Renal cortex interstitium (tissue), 15 donors: ENCODE measurements at places on chromosomes 6 and 20.

- no peak for DNase-seq
Observed at GRCh38 chr20:43571771-43572170, 12.9 kb downstream of the SGK2 start.

DNA sequence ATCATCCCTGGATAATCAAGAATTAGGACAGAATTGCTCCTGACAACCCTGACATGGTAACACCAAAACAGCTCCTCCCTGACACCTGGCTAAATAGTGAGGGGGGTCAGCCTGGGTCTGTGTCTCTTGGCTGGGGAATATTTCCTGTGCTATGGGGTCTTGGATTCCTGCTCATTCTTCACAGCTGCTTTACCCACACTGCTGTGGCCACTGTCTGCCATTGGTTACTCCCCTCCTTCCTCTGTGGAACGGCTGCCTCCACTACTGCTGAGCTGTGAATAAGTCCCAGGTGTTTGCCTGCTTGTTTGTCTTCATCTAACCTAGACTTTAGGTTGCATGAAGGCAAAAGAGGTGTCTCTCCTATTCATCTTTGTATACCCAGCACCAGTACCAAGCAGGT, 33.9 kb upstream of the TXLNB start:
- DNase-seq: no peak

GRCh38 chr6:121105461-121105860, 228.8 kb downstream of the TBC1D32 start:
- DNase-seq: no peak

DNA sequence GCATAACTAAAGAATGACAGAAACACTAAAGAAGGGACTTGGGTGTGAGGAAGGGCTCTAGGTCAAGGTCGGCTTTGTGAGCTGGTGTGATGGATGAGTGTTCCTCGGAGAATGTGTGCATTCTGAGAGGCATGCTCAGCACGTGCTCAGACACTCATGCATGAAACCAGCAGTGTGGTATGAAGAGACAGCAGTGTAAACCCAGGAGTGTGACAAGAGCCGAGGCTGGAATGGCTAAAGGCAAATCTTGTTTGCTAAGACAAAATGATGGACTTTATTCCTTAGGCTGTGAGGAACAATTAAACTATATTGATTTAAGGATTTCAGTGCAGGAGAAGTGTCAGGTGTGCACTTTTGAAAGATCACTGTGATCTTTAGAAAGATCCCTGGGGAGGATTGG, 107.4 kb upstream of the MAP7 start:
- DNase-seq: no peak

DNA sequence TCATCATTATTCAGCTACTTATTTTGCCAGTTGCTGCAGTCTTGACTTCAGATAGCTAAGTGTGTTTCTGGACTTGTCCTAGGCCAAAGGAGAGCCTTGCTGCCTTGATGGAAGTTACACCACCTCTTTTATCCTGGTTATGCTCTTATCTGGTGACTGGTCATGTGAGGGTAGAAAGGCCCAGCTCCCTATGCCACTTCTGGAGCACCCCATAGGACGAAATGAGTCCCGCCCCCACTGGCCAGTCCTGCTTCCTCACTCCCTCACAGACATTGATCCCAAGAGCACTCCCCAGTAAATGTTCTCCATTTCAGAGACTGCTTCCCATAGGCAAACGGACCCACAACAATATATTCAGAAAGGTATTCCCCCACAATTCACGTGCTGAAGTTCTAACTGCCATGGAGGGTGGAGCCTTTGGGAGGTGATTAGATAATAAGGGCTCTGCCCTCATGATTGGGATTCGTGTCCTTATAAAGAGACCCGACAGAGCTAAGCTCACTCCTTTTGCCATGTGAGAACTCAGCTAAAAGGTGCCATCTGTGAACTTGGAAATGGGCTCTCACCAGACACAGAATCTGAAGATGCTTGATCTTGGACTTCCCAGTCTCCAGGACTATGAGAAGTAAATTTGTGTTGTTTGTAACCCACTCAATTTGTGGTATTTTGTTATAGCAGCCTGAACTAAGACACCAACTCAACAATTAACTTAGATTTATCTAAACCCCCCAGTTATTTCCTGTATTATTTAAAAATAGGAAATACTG, 21.5 kb upstream of the ELOVL2 start:
- DNase-seq: no peak

GRCh38 chr6:2976571-2977085, 5.3 kb upstream of the SERPINB6 start:
- DNase-seq: no peak

DNA sequence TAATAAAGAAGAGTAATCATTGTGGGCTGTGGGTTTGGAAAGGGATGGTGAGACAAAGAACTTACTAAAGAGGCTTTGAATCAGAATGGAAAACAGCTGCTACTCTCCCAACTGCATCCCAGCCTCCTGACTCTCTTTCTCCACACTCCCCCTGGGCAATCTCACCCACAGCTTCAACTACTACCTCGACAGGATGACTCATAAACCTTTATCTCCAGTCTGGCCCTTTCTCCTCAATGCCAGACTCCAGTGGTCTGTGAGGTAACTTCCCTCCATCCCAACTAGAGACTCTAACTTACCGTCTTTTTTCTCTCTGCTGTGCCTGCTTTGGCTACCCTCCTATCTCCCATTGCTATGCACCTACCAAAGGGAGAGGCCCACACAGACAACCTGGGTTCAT, 135.3 kb upstream of the RREB1 start:
- no peak for DNase-seq

- DNase-seq: no peak
Observed at GRCh38 chr6:144922120-144922722, 637.1 kb downstream of the UTRN start.

DNA sequence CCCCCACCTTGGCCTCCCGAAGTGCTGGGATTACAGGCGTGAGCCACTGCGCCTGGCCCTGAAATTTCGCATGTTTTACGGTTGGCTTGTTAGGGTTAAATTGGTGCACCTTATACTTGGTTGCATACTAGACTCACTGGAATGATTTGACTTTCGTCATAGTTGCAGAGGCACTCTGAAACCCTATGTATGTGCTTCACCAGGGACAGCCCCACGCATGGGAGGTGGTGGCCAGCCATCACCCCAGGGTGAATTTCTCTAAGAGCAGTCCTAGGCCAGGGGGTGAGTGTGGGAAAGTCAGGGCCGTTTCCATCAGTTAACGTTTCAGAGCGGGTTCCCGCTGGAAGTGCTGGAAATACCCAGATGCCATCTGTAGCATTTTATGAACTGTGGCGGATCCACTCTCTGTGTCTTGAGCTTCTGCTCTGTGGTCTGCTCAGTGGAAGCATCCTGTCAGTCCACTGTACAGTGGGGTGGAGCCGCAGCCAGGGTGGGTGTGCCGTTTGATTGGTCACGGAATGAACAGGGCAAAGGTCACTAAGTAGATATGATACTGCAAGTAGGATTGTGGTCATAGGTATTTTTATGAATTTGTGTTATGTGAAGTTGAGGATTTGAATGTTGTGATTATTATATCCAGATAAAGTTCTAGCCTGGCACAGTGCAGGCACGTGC, 13.2 kb downstream of the DNAJC5 start:
- no peak for DNase-seq

DNA sequence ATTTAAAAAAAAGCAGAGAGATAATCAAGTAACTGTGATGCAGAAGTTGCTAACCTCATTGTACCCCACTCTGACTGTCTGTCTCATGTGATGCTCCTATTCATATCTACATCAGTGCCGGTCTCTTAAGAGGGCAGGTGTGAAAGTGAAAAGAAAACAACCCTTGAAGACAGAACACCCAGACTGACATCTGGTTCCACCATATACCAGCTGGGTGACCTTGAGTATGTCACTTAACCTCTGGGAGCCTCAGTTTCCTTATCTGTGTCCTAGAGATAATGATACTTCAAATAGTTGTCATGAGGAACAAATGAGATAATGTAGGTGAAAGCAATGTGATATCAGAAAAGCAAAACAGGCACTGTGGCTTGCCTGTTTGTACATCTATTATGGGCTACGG, 426.8 kb upstream of the SOX4 start:
- no peak for DNase-seq

GRCh38 chr6:164011321-164011720, 596.8 kb downstream of the QKI start:
- no peak for DNase-seq

DNA sequence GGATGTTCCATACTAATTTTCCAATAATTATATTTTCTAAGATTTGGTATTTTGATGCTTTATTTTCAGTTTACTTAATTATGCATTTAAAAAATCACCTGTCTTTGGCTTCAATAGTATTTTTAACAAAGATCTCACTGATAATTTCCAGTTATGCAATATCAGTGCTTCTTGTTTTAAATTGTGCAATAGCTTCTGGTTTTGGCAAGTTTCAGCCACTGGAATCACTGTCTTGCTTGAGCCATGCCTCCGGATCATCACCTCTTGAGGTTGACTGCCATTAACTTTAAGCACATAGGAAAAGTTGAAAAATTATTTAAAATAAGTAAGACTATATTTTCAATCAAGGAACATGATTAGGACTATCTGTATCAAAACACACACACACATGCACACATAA, 1242.1 kb downstream of the HACE1 start:
- DNase-seq: no peak

- no peak for DNase-seq
Observed at GRCh38 chr20:17863577-17864292, 104.9 kb downstream of the SNX5 start.

DNA sequence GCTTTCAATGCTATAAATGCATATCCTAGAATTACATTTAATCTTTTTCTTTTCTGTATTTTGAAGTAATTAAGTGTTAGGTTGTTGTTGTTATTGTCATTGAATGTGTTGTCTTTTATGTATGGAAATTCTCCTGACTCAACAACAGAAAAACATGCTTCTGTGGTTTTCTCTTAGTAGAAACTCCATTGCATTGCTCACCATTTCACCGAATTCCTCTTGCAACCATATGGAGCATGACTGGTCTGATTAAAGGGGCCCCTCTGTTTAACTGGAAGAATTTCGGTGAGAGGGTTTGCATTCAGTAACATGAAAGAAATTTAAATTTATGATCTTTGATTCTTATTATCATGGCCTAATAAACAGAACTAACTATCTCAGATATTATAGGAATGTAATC, 454.3 kb upstream of the JARID2 start:
- no peak for DNase-seq

- DNase-seq: no peak
Observed at GRCh38 chr20:13873831-13874230, 89.0 kb downstream of the NDUFAF5 start.

GRCh38 chr6:71404145-71404966, 115.7 kb downstream of the OGFRL1 start:
- DNase-seq: no peak

GRCh38 chr6:155443168-155443567, 12.5 kb downstream of the NOX3 start:
- DNase-seq: no peak

DNA sequence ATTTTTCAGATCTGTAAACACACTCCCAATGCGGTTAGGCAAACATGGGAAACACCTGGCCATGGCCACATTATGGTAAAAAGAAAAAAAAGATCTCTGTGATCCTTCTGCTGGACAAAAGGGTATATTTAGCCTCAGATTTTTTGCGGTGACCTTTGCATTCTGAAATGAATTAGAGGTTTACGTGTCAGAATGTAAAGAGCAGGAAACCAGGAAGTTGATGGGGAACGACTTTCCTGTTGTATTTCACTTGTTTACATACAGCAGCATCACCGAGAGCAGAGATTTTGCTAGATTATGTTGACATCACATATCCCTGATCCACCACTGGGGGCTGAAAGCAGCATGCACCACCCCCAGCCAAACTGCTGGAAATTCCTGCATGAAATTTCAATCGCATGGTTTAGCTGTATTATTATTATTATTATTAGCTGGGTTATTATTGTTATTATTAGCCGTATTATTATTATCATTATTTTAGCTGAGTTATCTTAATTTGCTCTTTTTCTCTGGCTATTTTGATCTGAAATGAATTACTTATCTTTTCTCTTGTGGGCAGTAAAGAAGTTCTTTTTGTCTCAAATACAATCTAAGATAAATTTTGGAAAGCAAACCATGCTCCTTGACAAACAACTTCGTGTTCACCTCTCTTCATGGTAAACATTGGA, 189.4 kb downstream of the ZFP64 start:
- DNase-seq: no peak

DNA sequence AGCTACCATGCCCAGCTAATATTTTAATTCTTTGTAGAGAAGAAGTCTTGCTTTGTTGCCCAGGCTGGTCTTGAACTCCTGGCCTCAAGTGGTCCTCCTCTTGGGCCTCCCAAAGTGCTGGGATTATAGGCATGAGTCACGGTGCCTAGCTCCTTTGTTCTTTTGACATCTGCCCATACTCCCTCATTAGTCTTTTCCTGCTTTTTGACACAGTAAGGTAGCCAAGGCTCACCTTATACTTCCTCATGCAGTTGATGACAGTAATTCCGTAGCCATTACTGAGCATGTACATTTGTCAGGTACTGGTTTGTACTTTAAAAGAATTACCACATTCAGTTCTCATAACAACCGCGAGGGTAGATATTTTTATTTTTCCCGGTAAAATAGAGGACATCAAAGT, 76.7 kb downstream of the CDYL start:
- no peak for DNase-seq

GRCh38 chr6:29831776-29832175, 4.2 kb downstream of the HLA-G start:
- DNase-seq: no peak

DNA sequence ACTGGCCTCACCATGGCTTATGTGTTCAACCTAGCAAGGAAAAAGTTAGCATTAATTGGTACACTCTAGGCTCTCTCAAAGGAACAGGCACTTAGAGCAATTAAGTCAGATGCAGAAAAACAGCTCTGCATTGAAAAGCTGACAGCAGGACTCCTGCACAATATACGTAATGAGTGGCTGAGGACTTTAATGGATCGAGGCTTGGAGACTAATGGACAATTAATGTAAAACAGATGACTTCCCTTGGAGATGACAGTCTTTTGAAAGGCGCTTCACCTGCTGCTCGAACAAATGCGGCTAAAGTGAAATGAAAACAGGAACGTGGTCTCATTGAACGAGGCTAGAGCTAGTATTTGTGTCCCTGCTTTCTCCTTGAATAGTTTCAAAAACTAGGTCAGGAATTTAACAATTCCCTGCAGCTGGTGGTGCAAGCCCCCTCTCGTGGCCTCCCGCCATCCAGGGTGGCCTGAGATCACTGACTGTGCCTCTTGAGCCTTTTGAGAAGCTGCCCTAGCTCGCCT, 137.1 kb downstream of the ELOVL4 start:
- no peak for DNase-seq
